ENCODE measurements at places on chromosomes 1 and 21.

DNA sequence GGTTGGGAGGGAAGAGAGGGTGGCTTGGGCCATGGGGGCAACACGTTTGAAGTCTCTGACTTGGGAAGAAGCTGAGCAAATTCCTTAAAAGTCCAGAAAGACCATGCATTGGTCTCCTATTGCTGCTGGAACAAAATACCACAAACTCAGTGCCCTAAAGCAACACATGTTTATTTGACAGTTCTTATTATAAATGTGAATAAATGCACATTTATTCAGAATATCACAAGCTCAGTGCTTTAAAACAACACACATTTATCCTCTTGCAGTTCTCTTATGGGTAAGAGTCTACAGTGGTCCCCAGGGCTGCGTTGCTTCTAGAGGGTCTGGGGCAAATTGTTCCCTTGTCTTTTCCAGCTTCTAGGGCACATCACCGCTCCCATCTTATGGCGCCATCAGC lies 10.1 kb upstream of the PRAMEF12 start:
- DNase-seq: no peak

- no peak for DNase-seq
Observed at GRCh38 chr1:205003358-205004131, 39.5 kb upstream of the CNTN2 start.

GRCh38 chr1:60572378-60572777 lies 498.8 kb upstream of the C1orf87 start:
- DNase-seq: no peak

GRCh38 chr1:115726161-115726560 lies 42.4 kb downstream of the CASQ2 start:
- no peak for DNase-seq

GRCh38 chr1:62265956-62266935 lies 53.0 kb downstream of the KANK4 start:
- DNase-seq: no peak

GRCh38 chr1:51750729-51751128 lies 127.8 kb downstream of the NRDC start:
- DNase-seq: no peak

GRCh38 chr1:157103268-157103667 lies 3.7 kb upstream of the ETV3L start:
- no peak for DNase-seq

DNA sequence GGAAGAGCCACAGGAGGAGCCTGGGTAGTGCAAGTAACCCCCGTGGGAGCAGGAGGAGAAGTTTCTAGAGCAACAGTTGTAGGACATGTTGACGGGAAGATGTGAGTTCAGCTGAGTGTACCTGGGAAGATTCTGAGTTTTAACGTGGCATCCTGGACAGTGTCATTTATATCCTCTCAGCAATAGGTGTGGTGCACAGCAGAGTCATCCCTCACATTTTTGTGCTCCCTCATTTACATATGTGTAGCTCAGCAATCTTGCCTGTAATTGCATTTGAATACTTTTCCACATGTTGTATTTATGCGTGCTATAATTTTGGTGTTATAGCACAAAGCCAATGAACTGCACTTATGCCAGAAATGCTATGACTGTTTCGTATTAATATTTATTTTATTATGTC lies at the start of gene KRTAP13-3:
Gene KRTAP13-3 (minus strand): TSS at position 101 of the 400 bp plus-strand sequence. CDS start 14 bp downstream, at position 87.
- no peak for DNase-seq

DNA sequence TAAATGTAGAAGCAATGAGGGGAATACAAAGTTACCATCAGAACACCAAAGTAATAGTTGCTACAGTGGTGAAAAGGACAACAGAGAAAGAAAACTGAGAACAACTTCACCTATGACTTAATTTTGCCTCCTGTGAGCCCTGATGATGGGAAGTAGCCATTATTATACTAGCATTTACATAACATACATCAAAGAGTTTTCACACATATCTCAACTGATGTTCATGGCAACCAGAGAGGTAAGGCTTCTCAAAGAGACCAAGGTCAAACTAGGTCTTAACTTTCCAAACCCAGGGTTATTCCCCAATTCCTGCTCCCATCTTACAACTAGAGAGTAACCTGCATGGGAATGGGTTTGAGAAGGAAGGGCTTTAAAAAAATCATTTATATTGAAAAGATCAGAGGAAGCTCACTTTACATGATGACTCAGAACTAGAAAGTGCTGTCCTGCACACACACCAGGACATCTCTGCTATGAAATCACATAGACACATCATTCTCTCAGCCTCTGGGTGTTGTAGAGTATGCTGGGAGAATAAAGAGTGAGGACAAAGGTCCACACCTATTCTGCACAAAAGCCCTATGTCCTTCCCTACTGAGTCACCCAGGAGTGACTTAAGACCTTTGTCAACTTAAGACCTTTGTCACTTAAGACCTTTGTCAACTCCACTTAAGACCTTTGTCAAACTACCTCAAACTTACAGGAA lies 179.7 kb downstream of the TNFSF18 start:
- no peak for DNase-seq

DNA sequence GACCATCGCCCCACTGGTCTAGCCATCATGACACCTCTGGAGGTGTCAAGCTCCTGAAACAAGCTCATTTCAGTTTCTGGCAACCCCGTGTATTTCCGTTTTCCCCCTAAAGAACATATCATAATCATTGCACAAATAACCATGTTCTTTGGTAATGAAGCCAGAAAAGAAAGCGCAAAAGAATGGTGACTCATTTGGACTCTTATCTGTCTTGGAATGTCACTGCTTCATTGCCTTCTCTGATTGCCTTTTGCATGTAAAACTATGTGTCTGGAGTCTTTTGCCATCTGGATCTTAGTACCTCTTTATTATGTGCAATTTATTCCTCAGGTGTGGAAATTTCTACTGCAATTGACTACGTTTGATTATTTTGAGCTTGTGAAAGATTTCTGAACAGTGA lies 110.5 kb downstream of the COLGALT2 start:
- no peak for DNase-seq

- no peak for DNase-seq
Observed at GRCh38 chr1:93036672-93037071, 42.4 kb upstream of the MTF2 start.

GRCh38 chr21:31343680-31344480 lies at the start of gene TIAM1:
Gene TIAM1 (minus strand): TSS chr21:31344261. CDS start chr21:31266972, 77,289 bp downstream.
- DNase-seq: peak; percentile 53

DNA sequence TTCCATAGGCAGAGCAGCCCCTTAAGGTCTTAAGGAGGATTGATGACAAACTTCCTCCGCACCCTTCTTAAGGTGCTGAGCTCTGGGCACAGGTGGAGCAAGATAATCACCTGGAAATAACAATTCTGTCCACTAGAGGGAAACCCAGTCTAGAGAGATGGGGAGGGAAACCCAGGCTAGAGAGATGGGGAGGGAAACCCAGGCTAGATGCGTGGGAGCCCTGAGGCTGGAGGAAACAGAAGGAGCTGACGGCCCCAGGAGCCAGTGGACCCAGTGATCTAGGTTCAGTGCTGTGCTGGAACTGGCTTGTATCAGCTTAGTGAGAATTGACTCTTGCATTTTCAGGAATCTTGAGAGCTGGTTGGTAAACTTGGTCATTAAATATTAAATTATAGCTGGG lies 17.8 kb upstream of the MYCL start:
- peak; percentile 47 for DNase-seq

- no peak for DNase-seq
Observed at GRCh38 chr21:36430841-36431240, 45.6 kb downstream of the CHAF1B start.

DNA sequence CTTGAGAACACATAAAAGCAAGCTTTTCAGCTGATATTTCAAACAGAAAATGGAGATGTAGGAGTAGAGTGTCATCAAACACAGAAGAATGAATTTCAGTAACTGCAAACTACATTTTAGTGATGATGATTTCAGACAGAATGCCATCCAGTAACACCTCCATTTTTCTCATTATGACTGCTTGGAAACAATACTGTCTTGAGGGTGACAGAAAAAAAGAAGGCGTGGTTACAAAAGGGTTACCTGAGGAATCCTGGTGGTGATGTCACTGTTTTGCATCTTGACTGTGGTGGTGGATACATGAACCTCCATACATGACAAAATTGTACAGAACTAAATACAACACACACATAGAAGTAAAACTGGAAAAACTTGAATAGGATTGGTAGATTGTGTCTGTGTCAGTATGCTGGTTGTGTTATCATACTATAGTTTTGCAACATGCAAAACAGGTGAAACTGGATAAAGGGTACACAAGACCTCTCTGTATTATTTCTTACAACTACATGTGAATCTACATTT lies 375.9 kb downstream of the PTBP2 start:
- DNase-seq: no peak

DNA sequence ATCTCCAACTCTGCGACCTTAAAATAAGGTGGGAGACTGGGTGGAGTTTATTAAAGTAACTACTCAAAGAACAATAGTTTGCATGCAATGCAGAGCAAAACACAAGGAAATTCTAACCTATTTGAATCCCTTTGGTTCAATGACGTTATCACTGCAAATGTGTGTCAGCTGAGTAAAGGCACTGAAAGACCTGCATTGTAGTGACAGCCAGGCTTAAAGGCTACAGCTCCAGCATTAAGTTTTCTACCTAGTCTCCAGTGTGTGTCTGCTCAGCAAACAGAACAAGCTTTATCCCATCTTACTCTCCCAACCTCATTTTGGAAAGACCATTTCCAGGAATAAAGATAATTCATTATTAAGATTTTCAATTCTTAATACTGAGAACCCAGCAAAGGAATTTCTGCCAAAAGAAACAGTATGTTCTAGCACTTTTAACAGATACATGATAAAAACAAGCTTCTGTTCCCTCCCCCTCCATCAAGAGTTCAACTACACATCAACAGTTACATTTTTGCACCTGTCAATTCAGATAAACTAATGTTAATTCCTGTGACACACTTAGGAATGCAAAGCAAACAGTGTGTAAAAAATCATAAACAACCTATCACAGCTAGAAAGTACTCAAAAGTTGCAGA lies 14.2 kb downstream of the PTP4A2 start:
- no peak for DNase-seq

DNA sequence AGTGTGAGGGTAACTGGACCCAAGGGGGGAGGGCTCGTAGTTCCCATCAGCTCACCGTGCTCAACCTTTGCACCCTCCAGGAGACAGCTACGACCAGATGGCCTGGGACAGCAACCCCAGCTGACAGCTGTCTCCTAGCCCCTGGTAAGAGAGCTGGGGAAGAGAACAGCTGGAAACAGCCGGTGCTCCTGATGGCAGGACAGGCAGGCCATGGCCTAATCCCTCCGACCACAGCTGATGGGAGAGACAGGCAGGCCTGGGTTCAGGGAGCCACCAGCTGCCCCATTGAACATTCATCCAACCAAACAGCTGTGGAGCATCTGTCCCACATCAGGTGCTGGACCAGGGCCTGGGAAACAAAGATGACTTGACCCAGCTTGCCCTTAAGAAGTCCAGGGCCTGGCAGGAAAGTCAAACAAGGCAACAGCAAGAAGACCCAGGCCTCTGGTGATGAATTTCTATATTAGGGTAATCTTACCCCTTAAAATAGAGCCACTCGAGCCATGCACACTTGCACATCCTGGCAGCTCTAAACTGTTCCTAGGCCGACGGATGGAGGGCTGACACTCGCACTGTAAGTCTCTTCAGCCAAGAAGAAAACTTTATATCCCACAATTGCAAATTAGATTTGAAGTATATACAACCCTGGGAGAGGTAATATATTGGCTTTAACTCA lies 12.2 kb downstream of the OLFML2B start:
- DNase-seq: no peak

DNA sequence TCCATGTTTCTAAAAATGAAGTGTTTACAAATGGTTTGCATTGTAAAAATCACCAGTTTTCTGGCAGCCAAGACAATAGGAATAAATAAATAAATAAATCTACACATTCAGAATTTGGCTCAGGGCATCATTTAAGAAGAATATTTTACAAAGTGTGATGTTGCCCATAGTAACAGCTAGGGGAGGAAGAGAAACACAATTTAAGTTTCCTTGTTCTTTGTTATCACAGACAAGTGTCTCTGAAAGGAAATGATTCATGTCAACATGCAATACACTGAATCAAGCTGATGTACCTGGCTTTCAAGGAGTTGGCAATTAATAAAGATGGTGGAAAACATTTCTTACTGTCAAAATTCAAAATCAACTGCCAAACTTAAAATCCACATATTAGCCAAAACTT lies 74.7 kb downstream of the LHX8 start:
- no peak for DNase-seq

GRCh38 chr1:231487019-231487418 lies 41.5 kb upstream of the TSNAX start:
- no peak for DNase-seq

DNA sequence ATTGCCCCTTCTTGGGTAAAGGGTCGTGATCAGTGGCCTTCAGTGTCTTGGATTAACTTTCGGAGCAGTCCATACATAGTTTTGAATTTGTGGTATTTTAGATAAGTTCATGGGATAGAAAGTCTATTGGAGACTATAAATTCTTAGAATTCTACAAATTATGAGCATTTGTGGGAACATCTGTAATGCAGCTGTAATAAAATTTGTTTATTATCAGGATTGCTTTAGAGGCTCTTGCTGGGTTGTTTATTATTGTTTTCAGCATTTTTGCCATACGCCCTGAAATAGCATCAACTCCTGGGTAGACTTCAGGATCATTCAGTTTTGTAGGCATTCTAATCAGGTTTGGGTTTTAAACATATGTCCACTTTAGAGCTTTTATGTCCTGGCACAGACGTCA lies 16.1 kb downstream of the LAMC1 start:
- no peak for DNase-seq

GRCh38 chr1:228061411-228062084 lies 21.0 kb upstream of the ARF1 start:
- no peak for DNase-seq

- DNase-seq: no peak
Observed at GRCh38 chr21:42041711-42042110, 29.4 kb upstream of the UMODL1 start.

DNA sequence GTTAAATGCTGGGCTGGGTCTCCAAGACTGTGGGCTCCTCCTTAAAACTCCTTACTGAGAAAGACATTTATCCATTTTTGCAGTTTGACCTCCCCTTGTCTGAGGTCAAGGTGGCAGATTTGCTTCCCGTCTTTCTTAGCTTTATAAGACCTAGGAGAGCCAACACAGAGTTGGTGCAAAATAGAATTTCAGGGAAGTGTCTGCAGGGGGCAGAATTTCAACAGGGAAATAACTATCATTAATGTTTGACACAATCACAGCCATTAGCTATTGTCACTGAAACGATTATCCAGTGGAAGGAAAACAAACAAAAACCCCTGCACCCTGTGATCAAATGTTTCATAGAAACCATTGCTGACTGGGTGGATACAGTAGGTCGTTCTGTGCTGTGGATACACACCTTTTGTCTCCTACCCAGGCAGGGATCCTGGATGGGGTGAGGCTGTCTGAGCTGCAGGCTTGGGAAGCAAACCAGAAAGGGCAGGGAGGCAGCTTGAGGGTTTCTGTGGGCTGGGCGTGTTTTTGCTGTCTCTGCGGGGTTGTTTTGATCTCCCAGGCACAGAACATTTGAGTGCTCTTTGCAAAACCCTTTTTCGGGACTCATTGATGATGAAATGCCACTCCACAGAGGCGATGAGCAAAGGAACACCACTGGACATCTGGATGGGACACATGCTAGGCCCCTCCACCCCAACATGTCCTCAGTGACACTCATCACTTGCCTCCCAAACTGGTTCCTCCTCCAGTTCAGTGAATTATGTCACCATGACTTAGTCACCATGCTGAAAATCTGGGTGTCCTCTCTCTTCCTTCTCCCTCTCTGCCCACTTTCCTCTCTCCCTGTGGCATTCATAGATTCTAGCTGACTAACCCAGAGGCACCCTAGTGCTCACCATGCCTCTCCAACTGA lies 94.2 kb upstream of the SERBP1 start:
- no peak for DNase-seq

GRCh38 chr1:68145418-68146126 lies 86.8 kb downstream of the WLS start:
- no peak for DNase-seq

GRCh38 chr1:54549181-54549924 lies 1.3 kb downstream of the ACOT11 start:
- DNase-seq: no peak

Data from stimulated activated CD4-positive, alpha-beta T cell treated with anti-CD3 and anti-CD28 coated beads, Interleukin-2, amount 100 ng/mL, for 24 hours (primary cell).